Omental fat pad (tissue), 4 donors: ENCODE measurements at places on chromosomes 16 and 17.

GRCh38 chr16:30652718-30653117 is 2.0 kb downstream of the PRR14 start:
- no peak for DNase-seq

- DNase-seq: no peak
Measured at GRCh38 chr17:38601539-38602351, 4.0 kb downstream of the SRCIN1 start.

GRCh38 chr17:75059369-75060345 is 12.6 kb downstream of the KCTD2 start:
- DNase-seq: no peak

DNA sequence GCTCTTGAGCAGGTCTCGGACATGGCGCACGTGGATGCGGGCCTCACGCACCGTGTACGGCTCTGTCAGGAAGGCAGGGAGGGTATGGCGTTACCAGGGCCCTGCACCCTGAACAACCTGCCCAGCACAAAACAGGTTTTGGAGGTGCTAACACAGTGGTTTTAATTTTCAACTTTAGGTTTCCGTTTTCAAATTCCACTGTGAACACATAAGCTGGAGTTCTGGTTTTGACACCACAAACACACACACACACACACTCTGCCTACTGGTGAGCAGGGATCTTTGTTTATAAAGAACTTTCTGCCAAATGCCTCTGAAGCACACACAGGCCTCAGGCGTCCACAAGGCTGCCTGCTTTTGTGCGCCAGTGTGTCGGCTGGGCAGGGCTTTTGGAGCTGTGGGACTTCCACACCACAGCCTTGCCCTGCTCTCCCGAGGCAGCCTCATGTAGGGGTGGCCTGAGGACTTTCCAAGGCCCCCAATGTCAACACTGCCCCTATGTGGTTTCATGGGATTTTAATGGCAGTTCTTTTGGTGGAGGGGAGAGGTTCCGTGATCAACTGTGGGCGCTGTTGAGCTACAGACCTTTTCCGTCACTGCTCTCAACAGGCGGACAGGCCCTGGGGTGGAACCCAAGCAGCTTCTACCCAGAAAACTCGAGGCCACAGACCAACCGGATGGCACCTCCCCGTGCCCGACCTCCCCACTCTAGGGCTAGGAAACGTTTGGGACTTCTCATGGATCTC is 9.4 kb downstream of the CLUH start:
- no peak for DNase-seq

DNA sequence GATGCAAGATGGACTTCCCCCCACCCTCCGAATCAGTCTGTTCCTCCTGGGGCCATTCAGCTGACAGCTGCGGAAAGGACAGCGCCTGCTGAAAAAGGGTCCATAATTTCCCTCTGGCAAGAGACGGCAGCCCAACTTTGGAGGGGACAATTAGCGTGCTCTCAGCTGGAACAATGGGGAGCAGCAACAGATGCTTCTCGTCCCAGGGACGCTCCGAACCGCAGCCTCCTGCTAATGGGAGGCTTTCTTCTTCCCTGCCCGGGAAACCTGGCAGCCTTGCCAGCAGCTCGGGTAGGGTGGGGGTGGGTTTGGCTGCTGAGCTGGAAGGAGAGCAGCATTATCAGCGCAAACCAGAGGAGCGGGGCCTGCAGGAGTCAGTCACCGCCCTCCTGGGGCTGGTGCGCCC is 500.0 kb upstream of the SALL1 start:
- DNase-seq: no peak

DNA sequence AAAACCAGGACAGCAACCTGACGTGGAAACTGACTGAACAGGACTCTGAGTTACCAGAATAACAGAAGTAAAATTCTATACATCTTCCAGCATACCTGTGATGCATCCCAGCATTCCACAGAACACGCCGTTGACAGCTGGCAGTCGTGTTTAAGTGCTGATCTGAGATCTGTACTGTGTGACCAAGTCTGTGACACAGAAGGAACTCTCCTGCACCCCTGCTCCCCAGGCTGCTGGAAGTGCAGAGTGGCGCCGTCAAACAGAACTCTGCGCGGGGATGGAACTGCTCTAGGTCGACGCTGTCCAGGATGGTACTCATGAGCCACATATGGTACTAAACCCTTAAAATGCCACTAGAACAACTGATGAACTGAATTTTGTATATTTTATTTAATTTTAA is 804 bp upstream of the ITGAE start:
- DNase-seq: no peak
